Memory B cell (primary cell): ENCODE measurements at places on chromosomes 13 and 19.

DNA sequence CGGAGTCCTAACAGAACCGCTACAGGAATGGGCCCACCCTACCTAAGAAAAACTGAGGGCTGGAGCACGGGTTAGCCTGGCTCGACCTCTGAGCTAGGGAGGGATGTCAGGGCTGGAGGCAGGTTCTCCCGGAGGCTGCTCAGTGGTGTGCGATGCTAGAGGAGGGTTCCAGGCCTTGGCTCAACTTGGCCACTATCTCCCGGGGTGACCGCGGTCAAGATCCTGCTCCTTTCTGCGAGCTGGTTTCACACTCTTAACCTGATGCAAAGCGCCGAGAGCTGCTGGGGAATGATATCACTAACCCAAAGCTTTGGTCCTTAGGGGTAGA is 301 bp downstream of the POP4 start:
- DNase-seq = no peak

DNA sequence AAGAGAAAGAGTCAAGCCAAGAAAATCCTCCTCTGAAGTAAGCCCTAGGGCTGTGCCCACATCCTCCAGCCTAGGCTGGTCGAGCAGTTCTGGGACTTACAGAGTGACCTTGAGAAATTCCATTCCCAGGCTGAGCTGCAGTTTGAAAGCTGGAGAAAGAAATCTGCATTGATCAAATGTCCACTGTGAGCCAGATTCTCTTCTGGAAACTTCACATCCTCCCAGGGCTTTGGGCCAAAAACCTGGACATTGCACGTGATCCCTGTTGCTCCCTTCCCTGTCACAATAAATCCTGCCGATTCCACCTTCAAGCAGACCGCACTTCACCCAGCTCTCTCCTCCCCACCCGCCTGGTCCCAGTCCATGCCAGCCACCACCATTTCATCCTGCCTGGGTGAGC is 15.7 kb downstream of the TMEM143 start:
- no peak for DNase-seq

DNA sequence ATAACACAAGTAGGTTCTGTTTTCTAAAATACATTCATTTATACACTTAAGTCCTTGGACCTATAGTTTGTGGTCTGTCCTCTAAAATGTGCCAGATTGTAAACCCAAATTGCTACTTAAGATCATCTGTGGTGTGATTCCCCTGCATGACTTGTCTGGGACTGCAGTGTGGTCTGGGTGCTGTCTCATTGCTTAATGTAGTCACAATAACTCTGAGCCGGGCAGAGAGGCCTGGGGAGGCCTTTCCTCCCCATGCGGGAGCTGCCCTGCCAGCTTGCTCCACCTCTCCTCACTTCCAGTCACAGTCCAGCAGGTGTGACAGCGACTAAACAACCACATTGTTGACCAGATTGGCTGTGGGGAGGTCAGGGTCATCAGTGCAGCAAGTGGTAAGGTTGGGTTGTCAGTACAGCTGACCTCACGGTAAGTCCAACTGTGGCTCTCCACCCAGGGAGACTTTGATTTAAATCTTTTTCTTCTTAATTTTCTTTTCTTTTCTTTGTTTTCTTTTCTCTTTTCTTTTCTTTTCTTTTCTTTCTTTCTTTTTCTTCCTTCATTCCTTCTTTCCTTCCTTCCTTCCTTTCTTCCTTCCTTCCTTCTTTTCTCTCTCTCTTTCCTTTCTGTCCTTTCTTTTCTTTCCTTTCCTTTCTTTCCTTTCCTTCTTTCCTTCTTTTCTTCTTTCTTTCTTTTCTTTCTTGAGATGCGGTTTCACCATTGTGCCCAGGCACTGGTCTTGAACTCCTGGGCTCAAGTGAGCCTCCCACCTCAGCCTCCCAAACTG is 4.4 kb upstream of the TUBA3C start:
- no peak for DNase-seq

- no peak for DNase-seq
Observed at GRCh38 chr13:56510836-56511235, 629.9 kb upstream of the PRR20A start.

DNA sequence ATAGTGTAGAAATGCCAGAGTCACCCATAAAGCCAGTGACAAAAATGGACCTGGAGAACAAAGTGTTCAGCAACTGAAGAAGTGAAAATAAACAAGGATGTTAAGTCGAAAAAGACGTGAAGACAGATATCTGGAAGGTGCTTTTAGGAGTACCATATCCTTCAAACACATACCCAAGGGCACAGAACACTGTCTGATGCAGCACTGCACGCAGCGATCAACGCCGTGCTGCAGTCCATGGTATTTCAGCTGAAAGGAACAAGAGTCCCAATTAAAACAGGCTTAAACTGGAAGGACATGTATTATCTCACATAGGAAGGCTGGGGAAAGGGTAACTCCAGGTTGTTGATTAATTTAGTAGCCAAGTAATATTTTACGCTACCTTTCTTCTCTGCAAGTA is 108.2 kb downstream of the SGCG start:
- DNase-seq = no peak

- DNase-seq = no peak
Observed at GRCh38 chr13:19967621-19968020, 9.1 kb downstream of the ZMYM2 start.

GRCh38 chr13:88153353-88153752 is 482.2 kb downstream of the SLITRK5 start:
- no peak for DNase-seq

DNA sequence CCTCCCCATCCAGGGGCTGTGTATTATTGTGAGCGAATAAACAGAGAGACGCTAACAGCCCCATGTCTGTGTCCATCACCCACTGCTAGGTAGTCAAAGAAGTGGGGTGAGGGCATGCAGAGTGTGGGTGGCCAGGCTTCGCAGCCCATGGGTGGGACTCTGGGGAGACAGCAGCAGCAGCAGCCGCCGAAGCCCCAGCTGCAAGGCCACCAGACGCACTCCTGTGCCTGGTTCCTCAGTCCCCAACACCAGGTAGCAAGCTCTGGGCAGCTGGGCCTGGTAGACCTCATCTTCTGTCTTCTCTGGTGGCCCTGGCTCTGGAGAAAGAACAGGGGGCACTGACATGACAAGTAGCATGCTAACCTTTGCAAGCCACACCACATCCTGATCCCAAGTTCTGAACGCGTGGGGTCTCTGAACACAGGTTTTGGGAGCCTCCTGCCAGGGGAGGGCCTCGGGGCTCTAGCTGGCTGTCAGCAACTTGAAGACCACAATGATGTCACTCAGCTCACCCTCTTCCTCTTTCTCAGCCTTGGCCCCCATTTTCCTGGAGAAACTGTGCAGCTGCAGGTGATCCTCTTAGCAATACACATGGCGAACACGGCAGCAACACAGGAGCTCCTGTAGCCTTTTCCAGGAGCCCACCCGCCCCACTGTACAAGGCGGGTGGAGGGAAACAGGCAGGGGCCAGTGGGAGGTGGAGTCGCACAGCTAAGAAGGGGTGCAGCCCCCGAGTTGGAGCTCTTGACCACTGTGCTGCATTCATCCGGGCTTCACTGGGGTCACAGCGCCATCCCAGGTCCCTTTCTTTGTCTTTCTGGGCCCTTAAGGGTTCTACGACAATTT is 5.8 kb downstream of the FUZ start:
- peak; percentile 64 for DNase-seq

GRCh38 chr13:49649244-49649962 is 21.1 kb downstream of the ARL11 start:
- no peak for DNase-seq

DNA sequence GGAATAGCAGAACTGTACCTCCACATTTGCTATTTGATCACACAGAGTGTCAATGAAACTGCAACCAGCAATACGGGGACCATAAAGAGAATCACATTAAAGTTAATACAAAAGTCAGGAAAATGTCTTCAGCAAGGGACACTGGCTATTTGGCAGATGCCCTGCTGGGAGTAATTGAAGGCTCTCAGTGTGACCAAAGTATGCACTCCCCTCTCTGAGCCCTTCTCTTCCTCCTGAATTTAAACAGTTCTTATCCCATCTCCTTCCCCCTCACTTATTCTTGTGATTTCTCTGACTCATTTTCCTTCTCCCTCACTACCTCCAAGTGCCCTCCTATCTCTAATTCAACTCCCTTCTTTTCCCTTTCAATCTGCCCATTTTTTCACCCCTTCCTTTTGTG is 117.7 kb downstream of the ENOX1 start:
- no peak for DNase-seq

GRCh38 chr13:21324803-21325202 is 134.3 kb downstream of the ZDHHC20 start:
- DNase-seq = no peak

DNA sequence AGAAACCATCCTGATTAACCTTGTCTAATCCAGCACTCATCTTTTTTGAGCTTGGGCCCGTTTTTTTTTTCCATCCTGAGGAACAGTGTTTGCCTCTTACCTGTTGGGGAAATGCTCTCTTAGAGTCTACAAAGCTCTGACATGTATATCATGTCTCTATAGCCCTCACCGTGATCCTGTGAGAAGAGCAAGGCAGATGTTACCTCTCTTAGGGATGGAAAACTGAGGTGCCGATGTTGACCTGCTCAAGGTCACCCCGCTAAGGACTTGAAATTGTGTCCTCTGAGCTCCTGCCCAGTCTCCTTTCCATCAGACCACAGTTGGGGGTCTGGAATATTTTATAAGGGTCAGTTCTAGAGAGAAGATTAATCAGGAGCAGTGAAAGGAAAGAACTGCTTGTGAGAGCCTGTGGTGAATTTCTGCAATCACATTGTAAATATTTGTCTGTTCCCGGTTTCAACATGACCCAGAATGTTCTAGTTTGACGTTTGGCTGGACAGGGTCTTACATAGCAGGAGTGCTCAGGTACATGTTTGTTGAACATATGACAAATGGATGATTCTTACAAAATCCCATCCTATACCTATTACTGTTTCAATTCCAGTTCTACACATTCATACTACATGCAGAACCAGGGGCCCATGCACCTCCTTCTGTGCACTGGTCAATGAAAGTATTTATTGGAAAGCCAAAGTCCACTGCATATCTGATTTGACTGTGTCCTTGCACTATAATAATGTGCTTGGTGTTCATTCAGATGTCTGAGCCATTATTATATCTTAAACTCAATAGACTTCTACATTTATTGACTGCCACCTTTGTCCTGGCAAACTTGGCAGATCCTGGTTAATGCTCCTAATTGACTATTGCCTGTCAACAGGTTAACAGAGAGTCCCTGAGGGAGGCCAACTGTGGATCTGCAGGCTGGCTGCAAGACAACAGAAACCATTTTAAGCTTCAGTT is 12.1 kb downstream of the SLC25A15 start:
- DNase-seq = no peak

- no peak for DNase-seq
Observed at GRCh38 chr13:44188257-44188656, 185.4 kb upstream of the SERP2 start.

DNA sequence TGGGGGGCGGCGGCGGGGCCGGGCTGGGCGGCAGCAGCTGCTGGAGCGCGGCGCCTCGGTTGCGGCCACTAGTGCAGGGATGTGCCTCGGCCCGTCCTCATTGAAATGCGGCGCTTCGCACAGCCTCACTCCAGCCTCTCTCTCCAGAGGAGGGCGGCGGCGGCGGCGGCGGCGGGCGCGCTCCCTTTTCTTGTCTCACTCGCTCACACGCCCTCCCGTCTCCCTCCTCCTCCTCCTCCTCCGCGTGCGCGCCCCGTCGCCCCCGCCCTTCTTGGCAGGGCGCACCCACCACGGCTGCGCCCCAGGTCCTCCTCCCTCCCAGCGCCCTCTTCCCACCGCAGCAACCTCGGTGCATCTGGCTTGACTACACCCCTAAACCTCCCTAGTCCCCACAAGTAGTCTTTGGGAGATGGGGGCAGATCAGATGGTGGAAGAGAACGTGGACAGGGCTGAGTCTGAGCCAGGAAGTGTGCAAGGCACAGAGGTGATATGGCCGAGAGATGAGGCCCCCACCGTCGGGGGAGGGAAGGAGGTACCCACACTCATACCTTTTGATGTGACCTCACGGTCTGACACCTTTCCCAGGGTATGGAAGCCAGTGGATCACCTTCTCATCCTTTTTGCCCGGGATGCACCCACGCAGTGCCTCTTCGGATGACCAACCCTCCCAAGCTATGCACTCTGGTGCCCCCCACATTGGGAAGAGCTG is at the start of gene DCLK1:
TSS of gene DCLK1 (minus strand) at position 161 of the 709 bp plus-strand sequence.
- DNase-seq = no peak

DNA sequence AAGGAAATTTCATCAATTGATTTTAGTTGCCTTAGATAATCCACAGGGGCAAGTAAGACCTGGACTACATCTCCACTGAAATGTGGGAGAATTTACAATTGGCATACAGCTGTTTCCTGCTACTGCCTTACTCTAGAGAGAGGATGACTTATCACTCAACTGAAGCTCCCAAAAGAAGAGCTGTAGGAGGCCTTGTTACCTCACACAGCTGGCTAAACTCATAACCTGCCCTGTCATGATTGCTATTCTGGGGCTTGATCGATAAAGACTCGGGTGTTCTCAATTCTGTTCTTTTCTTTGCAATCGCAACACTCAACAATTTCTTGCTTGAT is 1396.4 kb downstream of the EFNB2 start:
- DNase-seq = no peak

GRCh38 chr13:108877300-108877699 is 247.9 kb downstream of the MYO16 start:
- no peak for DNase-seq

- DNase-seq = no peak
Observed at GRCh38 chr19:15864824-15865223, 33.0 kb downstream of the CYP4F2 start.

DNA sequence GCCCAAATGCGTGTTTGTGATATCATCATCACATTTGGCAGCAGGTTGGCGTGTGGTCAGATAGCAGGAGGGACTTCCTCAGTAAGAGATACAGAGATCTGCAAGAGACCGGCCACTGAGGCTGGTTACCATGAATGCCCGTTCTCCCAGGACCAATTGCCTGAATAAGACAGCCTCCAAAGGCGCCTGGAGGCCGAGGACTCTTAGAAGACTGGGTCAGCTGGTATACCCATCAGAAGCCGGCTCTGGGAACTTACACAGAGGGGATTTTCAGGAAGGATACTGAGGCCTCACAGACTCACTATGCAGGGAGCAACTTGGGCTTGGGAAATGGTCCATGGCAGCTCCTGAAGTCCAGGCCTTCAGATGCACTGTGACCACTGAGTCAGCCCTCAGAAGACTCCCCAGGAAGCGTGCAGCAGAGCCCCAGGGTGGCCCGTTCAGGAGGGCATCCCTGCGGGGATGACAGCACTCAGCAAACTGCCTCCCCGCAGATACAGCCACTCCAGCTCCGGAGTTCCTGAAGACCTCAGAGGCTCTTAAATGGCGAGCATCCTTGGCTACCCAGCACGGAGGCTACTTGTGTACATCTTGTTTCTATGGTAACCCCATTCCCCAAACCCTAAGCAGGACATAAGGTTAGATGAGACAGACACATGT is 26.4 kb upstream of the VSTM2B start:
- DNase-seq = no peak

DNA sequence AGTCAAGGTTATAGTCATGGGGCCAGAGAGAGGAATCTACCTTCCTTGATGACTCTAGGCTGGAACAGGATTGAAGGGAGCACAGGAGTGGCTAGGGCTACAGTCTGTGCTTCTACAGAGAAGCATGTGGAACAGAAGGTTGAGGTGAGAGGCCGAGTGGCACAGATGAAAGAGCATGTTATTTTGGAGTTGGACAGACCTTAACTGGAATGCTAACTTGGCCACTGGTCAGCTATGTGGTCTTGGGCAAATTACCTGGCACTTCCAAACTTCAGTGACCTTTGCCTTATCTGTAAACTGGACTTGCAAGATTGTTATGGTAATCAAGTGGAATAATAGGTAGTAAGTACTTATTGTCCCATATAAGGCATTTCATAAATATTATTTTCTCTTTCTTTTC is 252.7 kb downstream of the KCNRG start:
- DNase-seq = no peak

- DNase-seq = no peak
Observed at GRCh38 chr19:51327066-51328001, 14.6 kb downstream of the VSIG10L start.
